Naive thymus-derived CD8-positive, alpha-beta T cell (primary cell): ENCODE measurements at places on chromosomes 11 and 22. TPM values are rescaled to one million over a fixed set of nuclear protein-coding genes. Genes with fewer than 3 reads are reported as not detected.

- H3K36me3 ChIP-seq, result no peaks in the 10 kb centered on the region
- H3K4me3 ChIP-seq, result no peak overlapping the region
- no peak overlapping the region for H3K27ac ChIP-seq
- DNase-seq, result no peak
- H3K4me1 ChIP-seq, result peaks cover 7% of the 10 kb centered on the region
Measured at GRCh38 chr11:46293641-46294103, 16.2 kb downstream of the CREB3L1 start.

DNA sequence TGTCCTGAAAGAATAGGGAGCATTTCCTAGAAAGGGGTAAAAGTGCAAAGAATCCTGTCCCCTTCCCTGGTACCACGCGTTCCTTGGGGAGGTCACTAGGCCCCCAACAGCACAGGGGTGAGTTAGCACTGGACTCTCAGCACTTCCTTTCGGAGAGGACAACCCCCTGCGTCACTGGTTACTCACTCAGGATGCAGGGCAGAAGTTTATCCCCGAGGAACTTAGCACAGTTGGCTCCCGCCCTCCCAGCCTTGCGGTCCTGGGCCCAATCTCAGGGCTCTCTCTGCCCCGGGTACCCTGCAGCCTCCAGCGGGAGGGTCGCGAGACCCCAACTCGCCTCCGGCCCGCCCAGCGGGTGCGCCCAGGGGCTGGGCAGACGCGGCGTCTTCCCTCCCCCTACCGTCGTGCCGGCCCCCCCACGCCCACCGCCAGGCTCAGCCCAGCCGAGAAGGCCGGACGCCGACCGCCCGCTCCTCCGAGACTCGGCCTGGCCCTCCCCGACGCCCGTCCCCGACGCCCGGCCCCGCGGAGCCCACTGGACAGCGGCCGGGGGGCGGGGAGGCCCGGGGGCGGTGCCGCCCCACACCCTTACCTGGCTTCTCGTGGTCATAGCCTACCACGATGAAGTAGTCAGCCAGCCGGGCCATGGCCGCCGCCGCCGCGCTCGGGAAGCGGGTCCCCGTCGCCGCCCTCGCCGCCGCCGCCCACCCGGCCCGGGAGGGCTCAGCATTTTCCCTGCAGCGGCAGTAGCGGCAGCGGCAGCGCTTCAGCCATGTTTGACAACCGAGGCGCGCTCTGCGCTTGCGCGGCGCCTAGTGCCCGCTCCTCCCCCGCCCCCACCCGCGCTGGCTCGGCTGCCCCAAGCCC, at the start of gene SBF2:
Gene SBF2, minus strand, starts transcription at position 797 of the 867 bp plus-strand sequence. Its CDS starts 150 bp downstream, at position 647.
- DNase-seq, result peak; percentile 66
- peaks cover 20% of the 10 kb centered on the region for H3K27me3 ChIP-seq
- peaks cover 32% of the 10 kb centered on the region for H3K4me1 ChIP-seq

Gene BTBD10
- 9.4 TPM for polyA plus RNA-seq

Gene SLC22A25
- polyA plus RNA-seq, result not detected

Gene OR10D3
- polyA plus RNA-seq, result not detected
